ENCODE measurements at places on chromosomes 3 and 15.

GRCh38 chr3:181622365-181622764 is 89.4 kb upstream of the SOX2 start:
- no peak for DNase-seq

GRCh38 chr3:120081719-120082118 is 12.5 kb downstream of the GSK3B start:
- no peak for DNase-seq

- DNase-seq: no peak
Measured at GRCh38 chr3:134651347-134652041, 672 bp upstream of the KY start.

DNA sequence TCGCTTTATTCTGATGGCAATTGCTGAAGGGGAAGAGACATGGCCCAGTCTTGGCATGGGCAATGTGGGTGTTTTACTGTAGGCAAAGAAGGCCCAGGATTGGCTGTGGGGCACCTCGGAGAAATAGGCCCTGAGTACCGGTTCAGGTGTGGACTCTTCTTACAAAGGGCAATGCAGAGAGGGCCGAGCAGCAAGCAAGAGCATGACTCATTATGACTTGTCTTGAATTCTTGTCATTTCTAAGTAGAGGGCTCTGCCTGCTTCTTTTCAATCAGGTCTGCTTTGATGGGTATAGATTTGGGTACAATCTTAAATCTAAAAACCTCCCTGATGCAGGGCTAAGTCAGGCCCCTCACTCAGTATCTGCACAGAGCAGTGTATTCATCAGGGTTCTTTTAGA is 14.8 kb upstream of the BUB1B start:
- no peak for DNase-seq

Data from CD4-positive, alpha-beta T cell treated with Interleukin-4 for 1 hour (primary cell).